AG08395 (cell line): ENCODE measurements at places on chromosomes 1 and 21.
A peak's percentile ranks its signal among the peaks of the same experiment; 100 is the strongest.

DNA sequence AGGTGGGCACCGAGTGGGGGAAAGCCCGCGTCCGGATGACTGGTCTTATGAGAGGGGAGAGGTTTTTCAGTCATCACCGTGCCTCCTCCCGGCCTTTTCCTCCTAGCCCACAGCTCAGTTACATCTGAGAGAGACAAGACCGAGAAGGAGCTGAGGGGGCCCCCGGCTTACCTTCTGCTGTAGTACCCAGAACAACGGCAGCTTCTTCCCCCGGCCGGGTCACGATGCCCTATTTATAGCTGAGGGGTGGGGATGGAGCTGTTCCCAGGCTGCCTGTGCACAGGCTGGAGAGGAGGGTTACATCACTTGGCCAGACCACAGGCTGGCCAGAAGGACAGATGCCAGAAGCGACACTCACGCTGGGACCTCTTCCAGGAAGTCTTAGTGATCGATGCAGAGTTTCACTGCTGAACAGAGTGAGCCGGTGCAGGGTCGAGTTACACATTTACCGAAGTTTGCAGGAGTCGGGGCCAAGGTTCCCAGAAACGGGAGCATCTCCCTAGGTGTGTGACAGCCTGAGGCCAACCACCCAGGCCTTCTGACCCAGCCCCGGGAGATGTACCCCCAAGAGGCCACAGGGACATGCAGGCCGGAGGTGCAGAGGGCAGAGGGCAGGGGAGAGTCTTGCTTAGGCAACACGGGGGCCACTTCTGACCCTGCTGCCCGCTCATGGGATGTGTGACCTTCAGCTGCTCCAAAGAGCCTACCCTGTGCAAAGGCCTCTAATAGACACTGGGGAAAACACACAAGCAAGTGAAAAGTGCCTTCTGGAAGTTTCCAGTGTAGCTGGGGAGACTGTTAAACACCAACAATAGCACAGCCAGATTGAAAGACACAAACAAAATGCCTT, at the start of gene AGT:
Gene AGT (minus strand): TSS at position 208 of the 850 bp plus-strand sequence. CDS start 3,299 bp downstream, outside the sequence.
- peak; percentile 94 for DNase-seq

- DNase-seq: peak; percentile 27
These were observed 43.2 kb downstream of the LRRC71 start for GRCh38 chr1:156963621-156964020.

- no peak for DNase-seq
These were observed 19.6 kb upstream of the EYA3 start for GRCh38 chr1:28108001-28108400.

DNA sequence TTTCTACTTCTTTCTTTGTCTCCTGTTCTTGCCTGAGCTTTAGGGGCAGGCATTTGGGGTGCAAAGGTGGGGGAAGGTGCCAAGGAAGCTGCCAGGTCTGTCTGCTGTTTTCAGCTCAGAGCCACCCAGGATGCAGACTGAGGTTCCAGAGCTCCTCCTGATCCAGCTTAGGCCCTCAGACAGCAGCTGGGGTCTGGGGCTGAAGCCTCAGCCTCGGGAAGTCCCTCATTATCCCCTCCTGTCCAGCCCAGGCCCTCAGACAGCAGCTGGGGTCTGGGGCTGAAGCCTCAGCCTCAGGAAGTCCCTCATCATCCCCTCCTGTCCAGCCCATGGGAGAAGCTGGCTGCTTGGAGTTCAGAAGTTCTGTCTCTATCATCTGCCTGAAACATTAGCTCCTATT, 257.7 kb upstream of the CSF3R start:
- DNase-seq: no peak

DNA sequence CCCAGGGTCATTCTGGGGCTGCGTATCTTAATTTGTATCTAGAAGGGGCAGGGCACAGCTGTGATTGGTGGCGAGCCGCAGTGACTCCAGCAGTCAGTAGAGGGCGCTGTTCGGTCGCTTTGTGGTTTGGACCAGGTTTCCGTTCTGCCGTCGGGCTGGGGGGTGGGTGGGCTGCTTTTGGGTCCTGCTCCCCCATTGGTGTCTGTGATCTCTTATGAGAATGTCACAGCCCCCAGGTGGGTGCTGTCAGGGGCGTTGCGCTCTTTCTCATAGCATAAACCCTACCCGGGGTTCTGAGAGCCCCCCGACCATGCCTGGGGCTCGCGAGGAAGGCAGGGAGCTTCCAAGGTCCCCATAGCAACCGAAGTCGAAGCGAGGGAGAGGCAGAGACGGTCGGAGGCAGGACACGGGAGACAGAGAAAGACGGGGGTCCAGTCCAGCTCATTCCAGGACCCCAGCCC, 5.4 kb downstream of the TFF3 start:
- peak; percentile 45 for DNase-seq

- DNase-seq: no peak
These were observed 5.3 kb downstream of the SCMH1 start for GRCh38 chr1:41236781-41237180.

DNA sequence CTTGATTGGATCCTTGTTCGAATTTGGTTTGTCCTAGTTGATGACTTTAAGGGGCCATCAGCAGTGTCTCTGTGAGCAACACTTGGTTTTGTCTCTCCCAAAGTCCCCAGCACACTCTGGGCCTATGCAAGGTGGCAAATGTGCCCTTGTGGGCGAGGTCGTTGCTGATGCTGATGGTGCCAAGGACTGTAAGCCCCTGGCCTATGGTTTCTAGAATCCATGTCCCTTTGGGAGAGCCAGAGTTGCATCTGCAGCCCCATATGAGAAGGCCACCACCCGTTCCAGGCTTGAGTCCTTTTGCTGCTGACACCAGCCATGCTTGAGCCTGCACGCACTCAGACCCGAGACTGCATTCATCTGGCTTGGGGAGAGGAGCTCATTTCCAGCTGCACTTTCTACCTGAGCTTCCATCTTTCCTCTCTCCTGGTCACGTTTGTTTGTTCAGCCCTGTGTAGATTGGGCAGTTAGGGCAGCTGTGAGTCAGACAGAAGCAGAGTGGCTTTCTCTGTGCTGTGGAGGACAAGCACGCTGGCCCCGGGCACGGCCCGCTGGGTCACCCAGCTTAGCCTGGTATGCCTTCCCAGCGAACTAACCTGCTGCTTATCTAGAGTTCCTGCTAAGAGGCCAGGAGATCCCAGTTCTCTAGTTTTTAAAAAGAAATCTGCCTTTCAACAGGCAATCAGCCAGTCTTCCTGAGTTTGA, 52.1 kb upstream of the CSF3R start:
- no peak for DNase-seq

- DNase-seq: no peak
These were observed 25.2 kb upstream of the AGO1 start for GRCh38 chr1:35857830-35858229.

DNA sequence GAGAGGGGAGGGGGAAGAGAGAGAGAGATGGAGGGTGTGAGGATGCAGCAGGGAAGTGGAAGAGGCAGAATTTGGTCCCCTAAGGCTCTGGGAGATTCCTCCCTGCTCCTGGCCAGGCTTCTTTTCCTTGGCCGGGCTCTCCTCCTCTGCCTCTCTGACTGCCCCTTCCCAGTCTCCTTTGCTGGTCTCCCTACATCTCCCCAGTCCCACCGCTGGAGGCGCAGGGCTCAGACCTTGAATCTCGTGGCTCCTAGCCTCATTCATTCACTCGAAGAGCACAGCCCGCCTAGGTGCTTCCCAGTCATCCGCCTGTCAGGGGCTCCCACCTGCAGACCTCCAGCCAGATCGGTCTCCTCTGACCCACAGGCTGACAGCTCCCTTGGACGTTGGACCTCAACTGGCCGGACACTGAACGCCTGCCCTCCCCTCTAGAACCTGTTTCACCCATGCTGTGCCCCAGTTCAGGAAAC, 76.5 kb downstream of the VWA5B1 start:
- peak; percentile 66 for DNase-seq

- DNase-seq: no peak
These were observed 1260.7 kb upstream of the PRMT6 start for GRCh38 chr1:105795741-105796140.

- peak; percentile 76 for DNase-seq
These were observed 131.4 kb downstream of the ST6GALNAC5 start for GRCh38 chr1:76998582-76999223.

DNA sequence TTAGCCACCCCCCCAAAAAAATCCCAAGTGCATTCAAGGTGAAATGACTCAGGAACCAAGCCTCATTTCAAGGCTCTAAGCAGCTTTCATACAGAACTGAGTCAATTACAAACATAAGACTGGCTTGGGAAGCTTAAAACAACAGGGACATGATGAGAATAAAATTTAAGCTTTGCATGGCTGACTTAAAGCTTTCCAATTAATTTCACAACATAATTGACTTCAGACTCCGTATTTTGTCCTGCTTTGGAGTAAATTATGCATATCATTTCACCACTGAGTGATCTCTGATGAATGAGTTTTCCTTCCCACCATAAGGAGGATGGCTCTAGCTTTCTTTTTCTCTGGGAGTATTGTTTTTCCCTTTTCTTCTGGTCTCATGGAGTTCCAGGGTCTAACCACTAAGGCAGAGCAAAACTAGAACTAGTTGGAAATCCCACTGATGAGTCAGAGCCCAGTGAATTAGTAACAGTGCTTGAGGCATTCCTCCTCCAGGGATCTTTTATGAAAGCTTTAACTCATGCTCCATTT, 72.8 kb downstream of the XCL2 start:
- peak; percentile 72 for DNase-seq

DNA sequence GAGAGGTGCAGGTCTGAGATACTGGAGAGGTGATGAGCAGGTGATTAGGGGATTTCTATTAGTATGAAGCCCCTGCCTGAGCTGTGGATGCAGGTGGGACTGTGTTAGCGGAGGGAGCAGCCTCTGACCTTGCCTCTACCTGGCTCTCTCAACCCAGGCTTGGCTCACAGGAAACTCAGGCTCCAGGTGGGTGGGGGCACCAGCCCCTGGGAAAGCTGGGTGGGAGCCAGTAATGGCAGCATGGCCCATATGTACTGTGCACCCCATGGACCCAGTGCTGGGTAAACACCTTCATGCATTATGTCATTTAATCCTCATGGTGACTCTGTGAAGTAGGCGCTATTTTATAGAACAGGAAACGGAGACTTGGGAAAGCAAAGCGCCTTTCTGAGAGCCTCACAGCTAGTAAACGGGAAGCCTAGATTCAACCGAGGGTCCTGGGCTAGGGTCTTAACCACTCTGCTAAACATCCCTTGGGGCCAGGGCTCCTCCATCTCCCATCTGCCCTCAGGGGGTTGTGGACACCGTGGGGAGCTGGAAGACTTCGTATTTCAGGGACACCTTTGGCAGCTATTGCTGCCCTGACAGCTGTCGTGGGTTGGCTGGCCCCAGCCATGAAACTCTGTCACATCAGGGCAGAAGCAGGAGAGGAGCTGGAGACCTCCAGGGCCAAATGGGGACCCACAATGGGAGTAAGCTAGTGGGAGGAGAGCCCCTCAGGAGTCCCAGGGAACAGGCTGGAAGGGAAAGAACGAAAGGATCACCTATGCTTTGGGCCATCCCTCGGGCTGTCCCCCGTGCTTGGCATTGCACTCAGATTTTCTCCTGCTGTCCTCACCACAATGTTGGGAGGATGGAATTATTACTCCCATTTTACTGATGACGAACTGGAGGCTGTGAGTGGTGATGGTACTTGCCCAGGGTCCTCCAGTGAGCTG, 59.6 kb upstream of the CSF3R start:
- no peak for DNase-seq

DNA sequence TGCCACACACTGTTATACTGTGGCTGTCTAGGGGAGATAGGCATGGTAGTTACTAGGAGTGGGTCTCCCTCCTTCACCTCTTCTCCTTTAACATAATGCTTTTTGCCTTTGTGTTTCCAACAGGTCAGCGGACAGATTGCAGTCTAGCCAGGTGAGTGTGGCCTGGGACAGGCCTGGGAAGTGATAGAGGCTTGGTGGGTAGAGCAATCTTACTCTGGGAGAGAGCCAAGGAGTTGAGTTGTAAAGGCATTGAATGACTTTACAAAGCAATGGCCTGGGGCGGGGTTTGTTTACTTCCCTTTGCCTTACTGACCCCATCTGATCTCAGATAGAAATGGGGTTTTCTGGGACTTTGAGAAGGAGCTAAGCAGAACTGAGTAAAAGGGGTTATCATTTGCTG, 51.0 kb upstream of the IKBKE start:
- DNase-seq: no peak

DNA sequence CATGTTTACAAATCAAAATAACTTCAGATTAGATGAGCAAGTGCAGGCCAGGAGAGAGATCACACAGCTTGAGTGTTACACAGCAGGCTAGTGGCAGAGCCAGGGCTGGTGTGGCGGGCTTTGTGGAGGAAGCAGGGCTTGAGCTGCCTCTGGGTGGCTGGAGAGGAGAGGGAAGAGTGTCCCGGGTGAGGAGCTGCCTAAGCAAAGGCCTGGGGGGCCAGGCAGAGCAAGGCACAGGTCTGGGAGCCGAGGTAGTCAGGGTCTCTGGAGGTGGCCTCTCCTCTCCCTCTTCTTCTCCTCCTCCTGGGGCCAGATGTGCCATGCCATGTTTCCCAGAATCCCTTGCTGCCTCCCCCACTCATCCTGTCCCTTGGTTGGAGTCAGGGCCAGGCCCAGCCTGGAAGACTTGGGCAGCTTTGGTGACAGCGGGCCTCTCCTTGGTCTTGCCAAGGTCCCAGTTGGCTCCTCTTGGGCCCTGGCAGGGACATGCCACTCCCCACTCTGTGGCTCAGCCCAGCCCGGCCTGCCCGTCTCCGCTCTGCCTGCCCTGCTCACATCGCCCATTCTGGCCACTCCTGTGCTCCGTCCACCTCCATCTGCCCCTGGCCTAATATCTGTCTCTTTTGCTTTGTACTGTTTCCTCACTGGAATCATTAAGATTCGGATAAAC, 70.3 kb downstream of the PTPRU start:
- DNase-seq: no peak

DNA sequence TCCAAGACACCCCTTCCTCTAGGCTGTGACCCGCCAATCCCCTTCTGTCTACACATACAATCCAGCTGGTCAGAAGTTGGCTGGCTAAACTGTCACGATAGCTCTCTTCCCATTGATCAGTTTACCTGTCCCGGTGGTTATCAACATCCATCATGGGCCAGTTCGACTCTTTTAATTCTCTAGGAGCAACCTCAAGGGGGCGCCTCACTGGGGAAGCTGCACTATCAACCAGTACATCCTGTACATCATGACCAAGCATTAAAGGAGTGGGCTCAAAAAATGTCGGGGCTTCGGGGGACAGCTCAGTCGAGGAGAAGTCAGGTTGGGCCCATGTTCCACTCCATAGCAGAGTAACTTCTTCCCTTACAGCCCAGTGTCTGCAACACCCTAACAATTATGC, 53.2 kb upstream of the B3GALNT2 start:
- DNase-seq: no peak

- DNase-seq: peak; percentile 66
These were observed 16.5 kb upstream of the AGTRAP start for GRCh38 chr1:11719313-11720032.

GRCh38 chr1:173823781-173824314, 625 bp upstream of the DARS2 start:
- no peak for DNase-seq

- DNase-seq: no peak
These were observed 39.3 kb downstream of the AGPAT3 start for GRCh38 chr21:43904331-43904781.

DNA sequence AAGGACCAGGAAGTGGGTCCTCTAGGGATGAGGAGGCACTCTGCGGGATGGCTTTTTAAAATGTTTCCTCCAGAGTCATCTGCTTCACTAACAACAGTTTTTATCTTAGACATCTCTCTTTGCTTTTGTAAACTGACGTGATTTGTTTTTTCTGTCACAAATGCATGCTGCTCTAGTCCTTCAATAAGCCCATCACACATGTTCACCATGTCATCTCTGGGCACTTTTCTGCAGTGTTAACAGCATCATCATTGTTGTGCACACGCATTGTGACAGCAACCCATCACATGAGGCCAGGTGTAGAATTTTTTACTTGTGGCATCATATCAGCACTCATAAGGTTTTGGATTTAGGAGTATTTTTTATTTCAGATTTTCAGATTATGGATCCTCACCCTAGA, 12.5 kb downstream of the RGS2 start:
- no peak for DNase-seq

- DNase-seq: no peak
These were observed 31.5 kb downstream of the RGS8 start for GRCh38 chr1:182652933-182653332.
